ENCODE measurements at places on chromosomes 16 and 17. TPM values are rescaled to one million over a fixed set of nuclear protein-coding genes. Genes with fewer than 3 reads are reported as not detected.

Gene HEXIM1
- 11.0 TPM for polyA plus RNA-seq

Gene ITGB3
- 1.9 TPM for polyA plus RNA-seq

Gene PHB1
- polyA plus RNA-seq = 107 TPM

Gene CES1
- 49.8 TPM for polyA plus RNA-seq

Gene SLC6A2
- polyA plus RNA-seq = not detected

Gene IL17C
- polyA plus RNA-seq = not detected

Gene SLFN12
- polyA plus RNA-seq = 0.96 TPM

Gene CCDC200
- polyA plus RNA-seq = not detected

Gene SPECC1
- polyA plus RNA-seq = 2.9 TPM

Gene DRG2
- 44.3 TPM for polyA plus RNA-seq

Gene MMD
- polyA plus RNA-seq = 9.7 TPM

- DNase-seq = no peak
These were observed 47.1 kb downstream of the TVP23C start for GRCh38 chr17:15516150-15516549.

GRCh38 chr16:49491771-49492761 is 118.5 kb downstream of the C16orf78 start:
- DNase-seq = peak; percentile 63

- no peak for DNase-seq
These were observed 24.2 kb downstream of the CASKIN2 start for GRCh38 chr17:75490953-75491649.

GRCh38 chr16:13961099-13961811 is 41.3 kb downstream of the ERCC4 start:
- DNase-seq = no peak

- DNase-seq = no peak
These were observed 11.0 kb upstream of the C16orf74 start for GRCh38 chr16:85761861-85762260.

GRCh38 chr17:51029568-51030463 is 90.9 kb downstream of the SPAG9 start:
- no peak for DNase-seq

GRCh38 chr16:17222871-17223401 is 247.8 kb downstream of the XYLT1 start:
- no peak for DNase-seq

DNA sequence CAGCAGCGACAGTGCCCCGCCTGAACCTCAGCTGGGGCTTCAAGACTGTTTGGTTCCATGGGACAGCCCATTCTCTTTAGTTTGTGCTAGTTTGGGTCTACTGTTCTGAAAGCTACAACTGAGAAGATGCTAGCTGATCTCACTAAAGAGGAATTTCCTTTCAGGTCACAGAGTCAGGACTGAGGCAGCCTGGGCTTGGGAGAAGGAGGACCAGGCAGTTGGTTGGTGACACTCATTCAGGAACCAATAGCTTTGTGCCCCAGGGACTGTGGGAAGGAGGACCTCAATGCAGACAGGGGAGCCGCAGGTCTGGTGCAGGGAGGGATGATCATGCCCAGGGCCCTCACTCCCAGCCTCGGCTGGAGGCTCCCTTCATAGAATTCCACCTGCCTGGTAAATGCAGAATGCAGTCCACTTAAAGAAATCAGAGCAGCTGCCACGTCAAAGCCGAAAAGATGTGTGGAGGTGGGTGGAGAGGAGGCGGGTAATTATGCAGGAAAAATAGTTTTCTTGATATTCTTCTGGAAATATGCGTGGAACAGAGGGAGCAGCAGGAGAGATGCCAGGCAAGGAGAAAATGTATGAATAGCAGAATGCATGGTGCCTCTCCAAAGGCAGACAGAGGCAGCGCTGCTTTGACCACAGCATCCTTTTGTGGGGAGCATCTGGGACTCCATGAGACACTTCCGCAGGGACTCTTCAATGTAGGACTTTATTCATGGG is 32.6 kb upstream of the ZFP90 start:
- no peak for DNase-seq

DNA sequence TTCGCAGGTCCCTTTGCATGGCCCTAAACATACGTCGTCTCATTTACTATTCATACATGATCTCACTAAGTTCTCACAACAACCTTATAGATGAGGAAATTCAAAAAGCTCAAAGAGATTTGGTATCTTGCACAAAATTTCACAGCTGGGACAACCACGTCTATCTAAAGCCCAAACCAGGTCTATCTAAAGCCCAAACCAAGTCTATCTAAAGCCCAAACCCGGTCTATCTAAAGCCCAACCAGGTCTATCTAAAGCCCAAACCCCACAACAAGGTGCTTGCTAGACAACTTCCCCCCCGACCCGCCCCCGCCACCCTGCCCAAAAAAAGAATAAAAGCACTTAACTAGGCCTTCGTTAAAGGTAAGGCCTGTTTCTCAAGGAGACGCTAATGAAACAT is 174.9 kb downstream of the VPS53 start:
- no peak for DNase-seq

- DNase-seq = peak; percentile 84
These were observed 9.0 kb downstream of the SLC5A10 start for GRCh38 chr17:18960803-18961511.

GRCh38 chr17:14712611-14713021 is 411.7 kb downstream of the HS3ST3B1 start:
- no peak for DNase-seq

DNA sequence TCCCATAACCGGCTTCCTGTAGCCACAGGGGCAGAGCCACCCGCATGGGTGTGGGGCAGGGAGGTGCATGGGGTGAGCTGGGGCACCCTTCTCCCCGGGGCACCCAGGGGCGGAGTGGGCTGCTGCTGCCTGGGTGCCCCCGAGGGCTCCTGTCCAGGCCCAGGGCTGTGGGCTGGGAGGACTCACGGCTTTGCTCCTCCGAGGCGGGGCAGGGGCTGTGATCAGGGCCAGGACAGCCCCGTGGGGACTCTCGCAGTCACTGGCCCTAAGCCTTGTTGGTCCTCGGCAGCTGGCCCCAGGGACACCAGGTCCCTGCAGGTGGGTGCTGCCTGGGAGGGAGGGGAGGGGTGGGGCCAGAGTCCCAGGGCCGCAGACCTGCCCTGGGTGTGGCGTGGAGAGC is 19.7 kb downstream of the CACNA1H start:
- no peak for DNase-seq

GRCh38 chr16:7888411-7888810 is 555.8 kb downstream of the RBFOX1 start:
- no peak for DNase-seq

GRCh38 chr17:74790161-74791058 is 14.3 kb upstream of the NAT9 start:
- no peak for DNase-seq

- no peak for DNase-seq
These were observed 61.2 kb downstream of the CLEC16A start for GRCh38 chr16:11005611-11005975.

GRCh38 chr16:2966808-2967191 is 2.3 kb upstream of the PAQR4 start:
- DNase-seq = no peak

GRCh38 chr16:47459603-47460002 is 1.3 kb downstream of the ITFG1 start:
- DNase-seq = no peak

DNA sequence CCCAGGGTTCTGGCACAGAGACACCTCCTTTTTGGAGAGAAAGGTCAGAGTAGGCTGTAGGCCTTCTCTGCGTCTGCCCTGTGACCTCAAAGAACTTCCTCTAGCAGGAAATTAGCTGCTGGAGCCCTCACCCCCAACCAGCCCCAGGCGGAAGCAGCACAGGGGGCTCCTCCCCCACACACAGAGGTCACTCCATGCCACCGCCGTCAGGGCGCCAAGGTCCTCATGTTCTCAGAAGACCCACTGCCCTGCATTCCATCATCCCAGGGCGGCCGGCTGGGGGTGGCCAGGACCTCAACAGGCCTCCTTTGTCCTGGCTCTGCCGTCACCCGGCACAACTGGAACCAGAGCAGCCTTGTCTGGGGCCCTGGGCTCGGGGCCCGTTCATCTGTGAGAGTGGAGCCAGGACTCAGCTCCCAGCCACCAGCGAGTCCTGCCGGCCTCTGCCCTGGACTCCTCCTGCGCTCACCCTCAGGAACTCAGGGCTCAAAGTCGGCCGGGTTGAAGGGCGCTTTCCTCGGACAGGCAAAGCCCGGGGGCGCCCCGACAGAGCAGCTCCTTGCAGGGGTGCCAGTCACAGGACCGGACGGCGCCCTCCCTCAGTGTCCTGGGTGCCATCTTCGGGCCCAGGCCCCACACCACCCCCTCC is 1.2 kb downstream of the TMC6 start:
- DNase-seq = peak; percentile 84

GRCh38 chr16:6266703-6267102 is 1065.9 kb upstream of the RBFOX1 start:
- no peak for DNase-seq

DNA sequence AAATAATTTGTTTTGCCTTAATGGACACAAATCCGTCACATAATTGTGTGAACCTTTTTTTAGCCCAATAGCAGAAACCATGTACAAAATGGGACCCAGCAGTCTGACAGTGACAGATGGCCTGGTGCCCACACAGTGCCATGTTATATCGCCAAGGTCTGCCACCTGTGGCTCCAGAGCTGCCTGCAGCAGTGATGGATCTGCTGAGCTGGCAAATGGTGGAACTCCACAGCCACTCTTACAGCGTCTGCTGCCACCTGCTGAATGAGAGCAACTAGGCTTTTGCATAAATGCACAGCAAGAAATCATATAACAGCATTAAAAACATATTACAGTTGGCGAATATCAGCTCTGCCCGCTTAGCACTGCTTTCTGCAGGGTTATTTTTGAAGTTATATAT is 59.4 kb downstream of the NUP93 start:
- peak; percentile 16 for DNase-seq

DNA sequence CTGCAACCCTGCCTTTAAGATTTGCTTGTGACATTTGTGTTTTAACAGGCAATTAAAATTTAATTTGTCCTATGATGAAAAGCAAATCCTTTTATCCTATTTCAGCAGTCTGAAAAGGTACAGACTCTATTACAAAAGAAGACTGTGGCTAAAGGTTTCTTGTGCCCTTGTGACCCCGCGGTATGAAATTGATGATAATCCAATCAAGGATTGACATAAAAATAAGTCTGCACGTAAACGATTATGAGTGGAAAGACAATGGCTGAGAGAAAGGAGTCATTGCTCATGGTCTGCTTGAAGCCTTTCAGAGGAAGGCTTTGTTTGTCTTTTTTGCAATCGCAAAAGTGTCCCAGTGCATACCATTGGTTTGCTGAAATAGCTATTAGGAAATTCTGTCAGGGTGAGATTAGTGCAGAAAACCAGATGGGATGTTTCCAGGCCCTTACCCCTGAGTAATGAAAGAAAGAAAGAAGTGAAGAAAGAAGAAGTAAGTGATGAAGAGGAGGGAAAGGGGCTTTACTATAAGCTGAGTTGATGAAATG is 867.8 kb upstream of the CDH8 start:
- no peak for DNase-seq
